ENCODE measurements at places on chromosomes 1 and 21.

DNA sequence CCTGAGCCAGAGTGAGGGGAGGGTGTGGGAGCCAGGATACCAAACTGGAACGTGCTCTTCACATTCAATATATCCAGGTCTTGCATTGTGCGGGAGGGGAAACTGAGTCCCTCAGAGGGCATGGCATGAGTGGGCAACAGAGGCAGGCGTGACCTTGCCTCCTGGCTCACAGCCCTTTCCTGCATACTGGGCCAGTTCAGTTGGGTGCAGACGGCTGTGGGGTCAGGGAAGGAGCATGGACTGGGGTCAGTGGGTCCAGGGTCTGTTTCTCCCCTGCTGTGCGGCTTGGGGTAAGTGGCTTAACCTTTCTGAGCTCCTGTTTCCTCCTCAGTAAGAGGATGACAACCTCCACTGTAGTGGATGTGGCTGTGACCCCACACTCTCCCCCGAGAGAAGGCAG, 16.6 kb downstream of the SERINC2 start:
- no peak for DNase-seq

DNA sequence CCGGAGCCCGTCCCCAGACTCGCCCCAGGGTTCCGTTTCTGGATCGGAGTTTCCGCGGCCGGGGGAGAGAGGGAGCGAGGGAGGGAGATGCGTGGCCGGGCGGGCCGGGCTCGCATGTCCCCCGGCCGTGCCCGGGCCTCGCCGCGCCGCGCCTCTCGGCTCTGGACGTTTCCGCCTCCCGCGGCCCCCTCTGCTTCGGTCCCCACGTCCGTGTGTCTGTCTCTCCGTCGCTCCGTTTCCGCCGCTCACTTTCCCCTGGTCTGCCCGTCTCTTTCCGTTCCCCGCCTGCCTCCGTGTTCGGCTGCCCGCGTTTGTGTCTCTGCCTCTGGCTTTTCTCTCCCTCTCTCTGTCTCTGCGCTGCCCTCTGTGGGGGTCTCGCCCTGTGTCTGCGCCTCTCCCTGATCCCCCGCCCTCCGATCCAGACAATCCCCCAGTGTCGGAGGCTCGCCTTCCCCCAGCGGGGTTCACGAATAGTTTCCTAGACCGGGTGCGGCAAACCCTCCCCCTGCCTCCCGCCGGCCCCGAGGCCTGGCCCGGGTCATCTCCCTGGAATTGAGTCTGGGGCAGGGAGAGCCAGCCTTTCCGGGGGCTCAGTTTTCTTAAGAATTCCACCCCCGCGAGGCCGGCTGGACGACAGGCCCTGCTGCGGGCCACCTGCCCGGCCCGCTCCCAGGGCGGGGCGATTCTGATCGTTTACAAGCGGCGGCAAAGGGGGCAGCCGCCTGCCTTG, 735 bp downstream of the NBL1 start:
- DNase-seq: peak; percentile 31

- DNase-seq: no peak
These were observed 11.8 kb upstream of the FASLG start for GRCh38 chr1:172647110-172647564.

DNA sequence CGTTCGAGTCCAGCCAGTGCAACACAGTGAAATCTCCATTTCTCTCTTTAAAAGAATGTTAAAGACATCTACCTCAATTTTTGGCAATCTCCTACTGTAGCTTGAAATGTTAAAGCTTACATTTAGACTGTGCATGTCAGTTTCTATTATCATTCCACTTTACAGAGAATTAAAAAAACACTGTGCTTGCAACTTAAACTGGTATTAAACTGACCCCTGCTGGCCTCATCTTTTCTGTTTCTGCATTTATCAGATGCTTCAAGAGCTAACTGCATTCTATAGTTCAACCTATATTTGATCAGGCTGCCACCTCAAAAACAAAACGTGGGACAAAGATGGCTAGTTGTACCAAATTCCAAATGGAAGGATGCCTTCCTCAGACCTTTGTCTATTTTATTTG, 226.5 kb downstream of the SMYD3 start:
- DNase-seq: no peak

GRCh38 chr1:5742801-5743200, 249.4 kb downstream of the NPHP4 start:
- DNase-seq: no peak

- no peak for DNase-seq
These were observed 16.1 kb upstream of the PCP4 start for GRCh38 chr21:39851002-39851618.
